Stimulated activated CD4-positive, alpha-beta T cell treated with anti-CD3 and anti-CD28 coated beads, Interleukin-4, amount 100 ng/mL, for 24 hours (primary cell): ENCODE measurements at places on chromosomes 6 and 20.

DNA sequence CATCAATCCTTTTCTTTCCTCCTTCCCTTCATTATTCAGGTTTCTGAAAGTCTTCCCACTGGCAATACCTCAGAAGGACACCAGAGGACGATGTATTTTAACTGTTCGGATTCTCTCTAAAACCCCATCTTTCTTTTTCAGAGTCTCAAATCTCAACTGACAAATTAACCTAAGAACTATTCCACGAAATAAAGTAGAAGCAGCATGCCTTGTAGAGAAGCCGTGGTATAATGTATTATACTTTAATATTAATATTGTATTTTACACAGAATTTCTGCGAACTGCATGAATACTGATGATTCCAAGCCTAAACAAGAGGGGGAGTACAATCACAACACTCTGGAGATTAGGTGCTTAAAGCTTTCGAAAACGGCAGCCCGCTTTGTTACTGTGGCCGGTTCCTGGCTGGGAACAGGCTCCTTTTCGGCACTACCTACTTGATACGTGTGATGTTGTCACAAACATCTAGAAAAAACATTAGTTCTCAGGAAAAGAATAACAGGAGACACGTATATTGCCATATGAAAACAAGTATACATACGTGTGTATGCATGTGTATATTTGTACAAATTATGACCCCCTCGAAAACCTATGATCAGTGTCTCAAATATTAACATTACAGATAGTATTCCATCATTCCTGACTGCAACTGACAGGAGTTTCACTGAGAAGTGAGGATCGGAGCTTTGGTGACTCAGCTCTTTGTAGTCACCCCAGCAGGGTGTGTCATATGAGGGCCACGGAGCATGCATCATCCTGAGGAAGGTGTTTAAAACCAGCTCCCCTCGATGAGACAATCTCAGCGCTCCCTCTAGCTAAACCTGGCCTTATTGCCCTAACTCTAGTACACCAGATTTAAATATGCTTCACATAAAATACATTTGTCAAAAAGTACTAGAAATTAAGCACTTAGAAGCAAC, 319.7 kb upstream of the TCF21 start:
- peak; percentile 10 for DNase-seq

- no peak for DNase-seq
Observed at GRCh38 chr6:7540595-7540994, 876 bp upstream of the DSP start.

GRCh38 chr6:2478200-2478599, 232.8 kb upstream of the GMDS start:
- DNase-seq, result no peak

GRCh38 chr20:3767110-3767426, 485 bp downstream of the ADISSP start:
- DNase-seq, result peak; percentile 25

GRCh38 chr20:44770484-44771171, 25.0 kb downstream of the KCNK15 start:
- no peak for DNase-seq

GRCh38 chr6:91646649-91647048, 1059.8 kb upstream of the MAP3K7 start:
- DNase-seq, result no peak

GRCh38 chr20:52313341-52313963, 121.9 kb upstream of the ZFP64 start:
- no peak for DNase-seq

GRCh38 chr20:52978851-52979250, 6.7 kb downstream of the TSHZ2 start:
- no peak for DNase-seq

DNA sequence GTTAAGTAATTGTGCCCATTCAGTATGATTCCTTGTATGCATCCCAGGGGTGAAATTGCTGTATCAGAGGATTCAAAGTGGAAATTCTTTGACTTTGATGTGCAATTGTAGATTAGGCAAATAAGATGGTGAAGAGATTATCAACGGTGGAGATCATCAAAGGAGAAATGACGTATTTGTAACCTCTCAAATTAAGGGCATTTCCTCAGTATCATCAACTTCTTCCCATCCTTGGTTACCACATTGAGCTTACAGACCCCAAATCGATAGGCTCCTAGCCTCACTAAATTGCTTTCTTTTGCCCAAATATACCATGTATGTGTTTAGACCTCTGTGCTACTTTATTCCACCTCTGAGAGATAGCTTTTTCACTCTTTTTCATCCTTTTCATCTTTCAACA, 213.1 kb upstream of the ZFP64 start:
- no peak for DNase-seq

DNA sequence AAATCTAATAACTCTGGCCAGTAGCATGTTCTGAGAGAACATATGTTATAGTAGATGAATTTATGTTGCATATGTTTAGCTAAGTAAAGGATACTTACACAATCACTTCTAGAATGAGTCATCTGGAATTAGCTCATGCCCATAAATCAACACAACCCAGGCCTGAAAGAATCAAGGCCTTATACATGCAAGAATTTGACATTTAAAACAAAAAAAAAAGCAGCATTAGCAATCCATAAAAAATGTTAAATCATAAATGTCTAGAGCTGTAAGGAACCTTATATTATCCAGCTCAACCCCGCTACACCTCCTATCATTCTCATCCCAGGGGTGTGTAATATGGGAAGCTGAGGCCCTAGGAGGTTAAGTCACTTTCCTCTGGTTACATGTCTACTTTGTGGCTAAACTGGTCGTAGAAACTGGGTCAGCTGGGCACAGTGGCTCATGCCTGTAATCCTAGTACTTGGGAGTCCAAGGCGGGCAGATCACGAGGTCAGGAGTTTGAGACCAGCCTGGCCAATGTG, 105.2 kb upstream of the CARMIL1 start:
- no peak for DNase-seq

- DNase-seq, result no peak
Observed at GRCh38 chr6:111866857-111867256, 6.4 kb downstream of the FYN start.

GRCh38 chr20:53413186-53413631, 180.4 kb downstream of the ZNF217 start:
- DNase-seq, result peak; percentile 40

DNA sequence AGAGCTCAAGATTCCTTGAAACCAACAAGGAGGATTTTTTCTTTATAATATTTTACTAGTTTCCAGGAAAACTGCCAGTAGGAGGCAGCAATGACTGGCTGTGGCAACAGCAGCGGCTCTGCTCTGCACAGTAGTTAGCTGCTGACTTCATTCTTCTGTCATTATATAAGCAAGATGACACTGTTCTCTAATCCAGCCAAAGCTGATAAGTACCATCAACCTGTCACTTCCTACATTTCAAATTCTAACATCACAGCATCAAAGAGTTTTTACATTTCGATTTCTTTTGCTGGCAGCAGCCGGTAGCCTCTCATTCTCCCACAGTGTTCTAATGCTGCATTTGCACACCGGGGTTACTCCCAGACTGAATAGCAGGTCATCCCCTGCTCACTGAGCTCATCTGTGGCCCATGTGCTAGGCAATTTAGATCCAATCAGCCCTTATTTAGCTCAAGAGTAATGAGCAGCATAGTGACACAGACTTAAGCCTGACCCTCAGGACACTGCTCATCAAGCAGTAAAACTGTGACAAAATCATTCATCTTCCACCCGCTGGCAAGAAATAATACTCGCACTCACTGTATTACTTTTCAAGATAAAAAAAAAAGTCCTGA, 67.8 kb downstream of the MMS22L start:
- no peak for DNase-seq

DNA sequence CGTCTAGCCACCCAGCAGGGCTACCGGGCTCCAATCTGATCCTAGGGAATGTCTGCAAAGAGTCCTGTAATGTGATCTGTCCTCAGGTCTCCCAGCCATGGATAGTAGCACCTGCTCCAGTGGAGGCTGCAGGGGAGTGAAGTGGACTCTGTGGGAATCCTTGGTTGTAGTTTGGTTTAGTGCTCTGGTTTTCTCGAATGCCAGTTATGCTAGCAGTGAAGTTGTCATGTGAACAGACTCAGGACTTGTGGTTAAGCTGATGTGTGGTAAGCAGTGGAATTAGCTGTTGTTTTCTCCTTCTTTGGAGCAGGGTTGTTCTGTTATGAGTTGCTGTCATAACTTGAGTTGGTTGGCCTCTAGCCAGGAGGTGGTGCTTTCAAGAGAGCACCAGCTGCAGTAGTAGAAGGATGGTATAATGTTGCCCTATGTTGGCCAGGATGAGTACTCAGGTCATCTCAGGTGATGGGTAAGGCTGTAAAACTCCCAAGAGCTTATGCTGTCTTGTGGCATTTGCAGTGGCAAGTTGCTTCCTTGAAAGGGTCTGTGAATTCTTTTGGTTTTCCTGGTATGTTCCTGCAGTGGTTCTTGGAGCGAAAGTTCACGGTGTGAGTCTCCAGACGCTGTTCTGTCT, 390.2 kb downstream of the UTRN start:
- peak; percentile 42 for DNase-seq

DNA sequence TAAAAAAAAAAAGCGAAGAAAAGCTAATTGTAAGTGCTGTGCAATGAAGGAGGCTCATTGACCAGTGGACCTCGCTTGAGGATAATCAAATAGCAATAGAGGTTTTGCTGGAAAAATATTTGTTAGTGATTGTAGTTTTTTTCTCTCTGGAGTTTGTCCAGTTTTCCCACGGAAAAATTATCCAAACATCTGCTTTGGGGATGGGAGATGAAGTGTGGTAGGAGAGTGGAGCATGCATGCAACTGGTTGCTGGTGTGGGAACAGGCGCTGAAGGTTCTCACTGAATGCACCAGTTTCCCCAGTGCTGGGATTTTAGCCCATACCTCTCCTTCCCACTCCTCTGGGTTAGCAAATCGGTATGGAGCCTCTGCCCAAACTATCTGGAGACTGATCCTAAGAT, 281.7 kb upstream of the TAB2 start:
- no peak for DNase-seq

GRCh38 chr6:158789115-158789917, 29.9 kb downstream of the EZR start:
- DNase-seq, result peak; percentile 38

DNA sequence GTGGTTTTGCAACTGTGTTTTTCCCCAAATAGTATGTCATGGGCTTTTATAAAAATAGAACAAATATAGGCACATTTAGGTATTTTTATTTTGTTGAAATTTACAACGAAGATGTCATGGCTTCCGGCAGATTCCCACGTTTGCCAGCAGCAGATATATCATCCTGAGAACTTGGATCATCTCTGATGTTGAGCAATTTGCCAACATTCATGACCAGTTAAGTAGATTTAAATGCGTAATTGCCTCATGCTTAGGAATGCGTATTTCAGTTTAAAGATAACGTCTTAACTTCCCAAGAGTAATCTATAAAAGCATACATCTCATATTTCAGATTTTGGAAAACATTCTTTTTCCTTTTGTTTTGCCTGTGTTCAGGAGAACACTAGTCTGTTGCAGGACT, 457.8 kb downstream of the QKI start:
- DNase-seq, result no peak

GRCh38 chr6:144582939-144583613, 297.9 kb downstream of the UTRN start:
- peak; percentile 45 for DNase-seq

- DNase-seq, result no peak
Observed at GRCh38 chr6:83062225-83062624, 3.4 kb downstream of the UBE3D start.

DNA sequence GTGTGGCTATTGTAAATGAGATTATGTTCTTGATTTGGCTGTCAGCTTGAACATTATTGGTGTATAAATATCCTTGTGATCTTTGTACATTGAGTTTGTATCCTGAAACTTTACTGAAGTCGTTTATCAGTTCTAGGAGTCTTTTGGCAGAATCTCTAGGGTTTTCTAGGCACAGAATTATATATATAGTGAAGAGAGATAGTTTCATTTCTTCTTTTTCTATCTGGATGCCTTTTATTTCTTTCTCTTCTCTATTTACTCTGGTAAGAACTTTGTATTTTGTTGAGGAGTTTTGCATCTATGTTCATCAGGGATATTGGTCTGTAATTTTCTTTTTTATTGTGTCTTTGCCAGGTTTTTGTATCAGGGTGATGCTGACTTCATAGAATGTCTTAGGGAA, 589.2 kb upstream of the MAN1A1 start:
- DNase-seq, result no peak

DNA sequence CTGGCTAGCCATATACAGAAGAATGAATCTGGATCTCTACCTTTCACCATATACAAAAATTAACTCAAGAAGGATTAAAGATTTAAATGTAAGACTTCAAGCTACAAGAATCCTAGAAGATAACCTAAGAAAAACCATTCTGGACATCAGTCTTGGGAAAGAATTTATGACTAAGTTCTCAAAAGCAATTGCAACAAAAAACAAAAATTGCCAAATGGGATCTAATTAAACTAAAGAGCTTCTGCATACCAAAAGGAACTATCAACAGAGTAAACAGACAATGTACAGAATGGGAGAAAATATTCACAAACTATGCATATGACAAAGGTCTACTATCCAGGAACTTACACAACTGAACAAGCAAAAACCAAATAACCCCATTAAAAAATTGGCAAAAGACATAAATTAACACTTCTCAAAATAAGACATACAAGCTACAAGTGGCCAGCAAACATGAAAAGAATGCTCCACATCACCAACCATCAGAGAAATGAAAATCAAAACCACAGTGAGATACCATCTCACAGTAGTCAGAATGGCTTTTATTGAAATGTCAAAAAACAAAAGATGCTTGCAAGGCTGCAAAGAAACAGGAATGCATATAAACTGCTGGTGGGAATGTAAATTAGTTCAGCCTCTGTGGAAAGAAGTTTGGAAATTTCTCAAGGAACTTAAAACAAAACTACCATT, 66.8 kb upstream of the RSPO3 start:
- no peak for DNase-seq

DNA sequence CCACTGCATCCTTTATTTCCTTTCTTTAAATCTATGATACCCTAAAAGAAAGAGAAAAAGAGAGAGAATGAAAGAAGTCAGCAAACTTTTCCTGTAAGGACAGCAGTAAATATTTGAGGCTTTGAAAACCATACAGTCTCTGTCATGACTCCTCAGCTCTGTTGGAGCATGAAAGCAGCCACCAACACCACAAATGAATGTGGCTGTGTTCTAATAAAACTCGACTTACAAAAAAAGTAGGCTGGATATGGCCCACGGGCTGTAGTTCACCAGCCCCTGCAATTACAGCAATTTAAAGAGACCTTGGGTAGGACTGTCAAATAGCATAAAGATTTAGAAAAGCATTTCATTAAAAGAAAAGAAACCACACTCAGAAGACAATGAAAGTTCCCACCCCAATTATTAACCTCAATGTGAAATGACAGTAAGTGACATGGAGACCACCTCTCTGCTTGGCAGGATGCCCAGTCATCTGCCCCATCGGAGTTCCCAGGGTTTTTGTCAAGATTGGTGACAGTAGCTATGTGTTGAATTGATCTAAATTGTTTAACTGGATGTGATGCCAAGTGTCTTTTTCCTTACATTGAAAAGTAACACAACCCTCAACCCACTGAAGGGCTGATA, 50.9 kb downstream of the TNFRSF21 start:
- DNase-seq, result no peak

GRCh38 chr6:44650495-44650894, 263.0 kb downstream of the CDC5L start:
- no peak for DNase-seq

GRCh38 chr20:61662226-61662967, 403.3 kb downstream of the TAF4 start:
- no peak for DNase-seq
